ENCODE measurements at places on chromosomes 2 and 18.

DNA sequence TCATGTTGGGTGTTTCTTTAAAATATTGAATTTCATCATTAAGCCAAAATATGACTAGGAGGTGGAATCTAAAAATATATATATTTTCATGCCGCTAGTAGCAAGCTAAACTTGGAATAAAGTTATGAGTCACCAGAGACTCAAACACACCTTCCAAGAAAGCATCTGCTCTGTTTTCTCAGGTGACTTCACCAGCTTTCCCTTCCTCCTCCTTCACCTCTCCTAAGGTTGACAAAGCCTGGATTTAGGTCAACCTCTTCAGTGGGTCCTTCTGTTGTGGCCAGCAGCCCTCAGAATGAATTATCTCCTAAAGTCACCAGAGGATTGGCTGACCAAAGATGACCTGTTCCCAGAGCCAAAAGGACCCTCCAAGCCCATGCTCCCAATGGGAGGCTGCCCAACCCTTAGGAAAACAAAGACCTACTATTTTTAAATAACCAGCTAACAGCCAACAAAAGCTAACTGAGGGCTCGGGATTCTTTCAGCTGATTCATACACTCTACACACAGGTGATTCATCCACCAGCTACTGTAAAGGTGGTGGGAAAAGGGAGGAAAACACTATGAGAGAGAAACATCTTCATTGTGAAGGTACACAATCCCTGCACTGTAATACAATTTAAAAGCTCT, 113.9 kb downstream of the MYO5B start:
- no peak for DNase-seq

DNA sequence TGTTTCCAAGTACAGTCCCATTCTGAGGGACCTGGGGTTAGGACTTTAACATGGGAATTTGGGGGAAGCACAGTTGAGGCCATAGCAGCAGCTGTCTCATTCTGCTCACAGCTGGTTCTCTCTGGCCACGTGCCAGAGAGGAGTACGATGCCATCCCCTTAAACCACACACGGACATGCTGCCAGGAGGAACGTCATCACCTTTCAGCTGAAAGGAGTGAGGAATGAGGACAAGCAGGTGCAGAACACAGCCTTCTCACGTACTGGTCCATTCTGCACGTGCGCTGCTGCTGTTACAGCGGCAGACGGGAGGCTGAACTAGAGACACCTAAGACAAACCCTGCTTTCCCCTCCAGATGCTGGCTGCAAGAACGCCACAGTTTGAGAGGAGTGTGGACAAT, 33.5 kb downstream of the ODC1 start:
- DNase-seq = no peak

GRCh38 chr18:52489396-52490306, 149.7 kb downstream of the DCC start:
- DNase-seq = no peak

DNA sequence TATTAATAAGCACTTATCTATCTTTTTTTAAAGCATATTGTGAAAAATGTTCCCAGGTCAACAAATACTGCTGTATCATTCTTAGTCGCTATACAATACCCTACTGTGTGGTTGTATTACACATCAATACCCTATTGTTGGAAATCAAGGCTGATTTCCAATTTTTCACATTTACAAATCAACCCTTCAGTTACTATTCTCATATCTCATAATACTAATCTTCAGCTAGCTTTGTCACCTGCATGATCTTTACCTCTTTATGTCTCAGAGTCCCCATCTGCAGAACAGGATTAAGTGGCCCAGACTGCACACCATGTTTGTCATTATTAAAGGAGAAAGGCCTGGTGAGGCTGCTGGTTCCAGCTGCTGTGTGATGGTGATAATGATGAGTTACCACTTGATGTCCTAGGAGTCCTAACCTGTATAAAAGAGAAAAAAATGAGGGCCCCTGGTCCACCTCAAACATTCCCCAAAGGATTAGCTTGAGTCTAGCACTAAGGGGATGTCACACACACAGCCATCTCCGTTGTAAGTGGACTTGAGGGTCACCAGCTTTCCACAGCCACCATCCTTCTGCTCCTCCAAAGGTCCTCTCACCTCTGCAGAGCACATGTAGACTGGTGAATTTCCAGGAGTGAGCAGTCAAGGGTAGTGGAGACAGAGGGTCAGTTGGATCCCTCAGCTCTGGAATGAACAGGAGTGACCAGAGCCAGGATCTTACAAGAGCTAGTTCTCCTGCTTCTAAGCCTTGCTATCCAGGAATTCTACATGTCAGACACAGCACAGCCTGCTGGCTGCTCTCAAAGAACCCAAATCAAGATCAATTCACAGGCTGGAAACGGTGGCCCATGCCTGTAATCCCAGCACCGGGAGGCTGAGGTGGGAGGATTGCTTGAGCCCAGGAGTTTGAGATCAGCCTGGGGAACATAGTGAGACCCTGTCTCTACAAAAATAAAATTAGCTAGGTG, 36.0 kb upstream of the BIN1 start:
- DNase-seq = peak; percentile 35

GRCh38 chr2:204973616-204974015, 428.3 kb downstream of the PARD3B start:
- no peak for DNase-seq

DNA sequence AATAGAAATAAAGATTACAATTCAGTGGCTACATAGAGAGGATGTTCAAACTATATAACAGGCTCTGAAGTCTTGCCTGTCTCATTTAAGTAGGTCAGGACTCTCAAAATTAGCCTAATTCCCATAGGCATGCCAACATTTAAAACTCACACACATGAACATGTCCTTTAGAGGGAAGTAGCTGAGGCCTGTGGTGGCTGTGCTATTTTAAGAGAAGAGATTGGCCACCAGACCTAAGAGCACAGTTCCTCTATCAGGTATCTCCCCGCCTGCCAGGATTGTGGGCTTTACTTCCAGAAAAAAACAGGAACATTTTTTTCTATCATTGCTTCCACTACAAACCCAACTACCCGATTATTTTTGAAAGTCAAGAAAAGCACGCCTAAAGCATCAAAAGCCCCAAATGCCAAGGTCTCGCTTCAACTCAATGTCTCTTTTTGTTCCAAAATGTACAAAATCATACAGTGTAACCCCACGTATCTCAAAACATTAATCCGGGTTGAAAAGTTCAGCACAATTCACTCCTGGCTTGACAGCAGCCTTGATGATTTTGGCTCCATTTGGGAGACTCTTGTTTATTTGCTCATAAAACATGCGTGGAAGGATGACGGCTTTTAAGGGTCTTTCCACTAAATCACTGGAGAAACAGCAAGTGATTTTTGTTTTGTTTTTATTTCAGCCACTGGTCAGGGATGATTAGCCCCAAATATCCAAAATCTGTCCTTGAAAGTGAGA, 15.3 kb downstream of the FHL2 start:
- no peak for DNase-seq

DNA sequence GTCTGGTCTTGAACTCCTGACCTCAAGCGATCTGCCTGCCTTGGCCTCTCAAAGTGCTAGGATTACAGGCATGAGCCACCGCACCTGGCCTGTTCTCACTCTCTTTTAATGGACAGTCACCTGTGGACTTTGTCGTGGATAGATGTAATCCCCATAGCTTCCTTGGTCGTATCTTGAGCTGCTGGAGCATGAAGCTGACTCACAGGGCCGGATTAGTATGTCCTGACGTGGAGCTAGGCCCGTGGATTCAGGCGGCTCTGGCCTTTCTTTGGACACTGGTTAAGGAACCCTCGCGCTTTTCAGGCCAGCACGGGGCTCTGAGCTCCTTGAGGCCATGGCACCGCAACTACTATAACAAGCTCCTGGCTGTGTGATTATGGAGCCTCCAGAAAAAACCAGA, 27.5 kb upstream of the GBX2 start:
- no peak for DNase-seq

DNA sequence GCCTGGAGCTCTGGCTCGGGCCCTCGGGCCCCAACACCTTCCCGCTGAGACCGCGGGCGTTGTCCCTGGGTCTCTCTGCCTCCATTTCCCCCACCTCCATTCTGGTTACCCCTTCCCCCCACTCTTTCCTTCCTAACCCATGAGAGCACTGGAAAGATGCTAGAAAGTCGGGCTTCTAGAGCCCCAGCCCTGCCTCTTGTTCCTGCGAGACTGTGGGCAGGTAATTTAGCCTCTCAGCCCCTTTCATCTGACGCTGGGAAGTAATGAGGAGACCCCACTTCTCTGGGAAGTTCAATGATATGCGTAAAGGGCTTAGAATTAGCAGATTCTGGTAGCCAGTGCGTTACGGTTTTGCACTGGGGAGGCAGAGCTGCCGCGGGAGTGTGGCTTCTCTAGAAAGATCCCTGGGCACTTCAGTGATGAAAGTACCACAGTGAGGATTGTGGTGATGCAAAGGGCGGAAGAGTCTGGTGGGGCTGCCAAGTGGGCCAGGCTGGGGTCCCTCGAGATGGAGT, 16.2 kb upstream of the ECEL1 start:
- DNase-seq = no peak

DNA sequence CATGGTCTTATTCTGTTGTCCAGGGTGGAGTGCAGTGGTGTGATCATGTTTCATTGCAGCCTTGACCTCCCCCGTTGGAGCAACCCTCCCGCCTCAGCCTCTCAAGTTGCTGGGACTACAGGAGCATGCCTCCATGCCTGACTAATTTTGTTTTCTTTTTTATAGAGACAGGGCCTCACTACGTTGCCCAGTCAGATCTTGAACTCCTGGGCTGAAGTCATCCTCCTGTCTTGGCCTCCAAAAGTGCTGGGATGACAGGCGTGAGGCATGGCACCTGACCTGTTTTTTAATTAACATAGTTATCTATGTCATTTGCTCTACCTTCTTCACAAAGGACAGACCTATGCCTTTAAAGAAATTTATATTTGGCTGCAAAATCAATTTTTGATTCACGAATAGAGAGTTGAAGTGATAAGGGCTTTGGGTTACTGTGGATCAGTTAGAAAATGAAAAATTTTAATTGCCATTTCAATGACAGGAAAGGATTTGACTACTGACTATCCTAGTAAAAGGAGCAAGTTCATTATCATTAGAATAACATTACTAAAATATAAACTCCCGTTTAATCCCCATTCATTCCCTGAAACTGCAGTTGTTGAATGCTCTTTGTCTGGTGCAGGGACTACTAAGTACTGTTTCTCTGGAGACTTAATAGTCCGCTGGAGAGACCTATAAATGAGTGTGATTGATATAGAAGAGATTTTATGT, 3.7 kb downstream of the RNF138 start:
- no peak for DNase-seq

DNA sequence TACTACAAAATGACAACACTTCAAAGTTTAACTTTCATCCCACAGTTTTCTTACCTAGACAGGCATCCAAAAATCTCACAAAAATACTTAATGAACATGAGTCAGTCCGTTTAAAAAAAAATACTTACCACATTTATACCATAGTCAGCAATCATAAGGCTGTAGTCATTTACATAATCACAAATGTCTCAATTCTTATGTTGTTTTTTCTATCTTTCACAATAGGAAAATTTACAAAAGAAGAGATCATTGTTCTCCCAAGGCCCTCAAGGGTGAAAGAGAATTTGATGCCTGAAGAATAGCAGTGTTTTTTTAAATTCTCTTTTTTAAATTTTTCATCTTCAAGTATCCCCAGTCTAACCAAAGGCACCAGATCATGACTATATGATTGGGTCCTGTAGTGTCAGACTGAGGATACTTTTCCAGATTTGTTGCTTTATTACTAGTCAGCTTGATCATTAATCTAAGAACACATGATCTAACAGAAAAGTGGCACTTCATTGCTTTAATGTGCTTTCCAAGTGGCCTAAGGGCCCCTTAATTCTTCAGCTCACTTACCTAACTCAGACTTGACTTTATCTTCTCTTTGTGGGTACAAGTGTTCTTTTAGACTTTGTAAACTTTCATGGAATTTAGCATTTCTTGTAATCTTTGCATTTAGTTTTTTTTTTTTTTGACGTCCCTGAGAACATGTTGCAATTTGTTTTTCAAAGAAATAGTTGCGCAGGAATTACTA, 4.7 kb downstream of the SCYGR5 start:
- peak; percentile 9 for DNase-seq

GRCh38 chr2:69134306-69134945, 121.4 kb downstream of the ANTXR1 start:
- DNase-seq = no peak

GRCh38 chr2:42096869-42097591, 49.2 kb downstream of the PKDCC start:
- no peak for DNase-seq

DNA sequence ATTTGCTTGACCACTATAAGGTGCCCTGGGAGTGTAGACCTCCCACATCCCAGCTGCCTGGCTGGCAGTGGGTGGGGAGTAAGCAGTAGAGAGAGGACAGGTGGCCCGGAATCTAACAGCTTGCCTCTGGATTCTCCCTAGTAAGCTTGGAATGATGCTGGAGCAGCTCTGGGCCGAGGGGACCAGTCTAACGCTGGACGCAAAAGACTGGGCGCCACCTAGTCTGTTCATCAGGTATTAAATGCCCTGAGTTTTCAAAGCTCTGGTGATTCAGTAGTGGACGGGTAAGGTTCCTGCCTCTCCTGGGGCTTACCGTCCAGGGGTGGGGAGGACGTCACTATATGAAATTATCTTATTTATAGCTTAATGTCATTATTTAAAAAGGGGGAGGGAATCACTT, 648 bp upstream of the LYPD6B start:
- no peak for DNase-seq
